ENCODE measurements at places on chromosomes 12 and 14.
A peak's percentile ranks its signal among the peaks of the same experiment; 100 is the strongest.

GRCh38 chr12:5624486-5625272, 192.8 kb downstream of the NTF3 start:
- DNase-seq = no peak

GRCh38 chr12:31406345-31406744, 80.4 kb upstream of the SINHCAF start:
- DNase-seq = no peak

- DNase-seq = no peak
Measured at GRCh38 chr12:62642486-62642885, 175.9 kb downstream of the MON2 start.

DNA sequence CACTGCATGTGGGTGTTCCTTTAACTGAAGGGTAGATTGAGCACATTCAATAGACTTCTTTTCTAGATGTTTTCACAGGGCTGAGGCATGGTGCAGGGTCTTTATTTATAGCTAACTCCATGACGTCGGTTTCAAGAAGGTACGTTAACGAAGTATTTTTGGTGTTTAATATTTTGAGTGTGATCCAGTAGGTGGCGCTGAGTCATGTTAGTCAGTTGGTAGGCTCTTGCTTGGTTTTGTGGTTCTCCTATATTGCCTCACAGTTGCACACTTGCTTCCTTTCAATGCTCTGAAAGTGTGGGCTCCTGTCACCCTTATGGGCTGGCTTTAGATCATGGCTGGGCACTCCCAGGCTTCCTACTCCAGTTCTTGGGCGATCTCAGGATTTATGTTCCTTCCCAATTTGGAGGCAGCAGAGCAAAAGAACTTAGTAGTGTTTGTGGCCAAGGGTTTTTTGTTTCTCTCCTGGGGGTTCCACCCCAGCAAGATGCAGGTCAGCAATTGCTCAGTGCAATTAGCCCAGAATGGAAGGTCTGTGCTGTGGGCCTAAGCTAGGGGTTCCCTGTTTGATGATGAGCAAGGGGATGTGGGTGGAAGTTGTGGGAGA, 471.6 kb upstream of the FOXG1 start:
- DNase-seq = peak; percentile 1

DNA sequence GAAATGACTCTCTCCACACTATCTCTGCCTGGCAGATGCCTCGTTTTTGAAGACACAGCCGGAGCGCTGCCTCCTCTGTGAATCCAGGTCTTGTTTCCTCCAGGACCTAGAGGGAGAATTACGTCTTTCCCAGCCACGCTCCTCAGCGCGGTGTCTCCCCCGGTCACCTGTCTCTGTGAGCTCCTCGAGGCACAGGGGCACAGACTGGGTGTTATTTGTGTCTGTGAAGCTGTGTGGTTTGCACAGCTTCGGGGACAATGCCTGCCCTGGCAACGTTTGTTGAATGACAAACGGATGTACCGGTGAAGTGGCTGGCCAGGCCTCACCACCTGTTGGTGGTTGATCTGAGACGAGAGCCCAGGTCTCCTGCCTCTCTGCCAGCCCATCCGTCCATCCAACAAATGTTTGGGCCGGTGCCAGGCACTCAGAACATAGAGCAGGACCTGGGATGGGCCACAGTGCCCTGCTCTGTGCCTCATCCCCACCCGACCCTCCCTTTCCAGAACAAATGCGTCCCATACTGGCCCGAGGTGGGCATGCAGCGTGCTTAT, 6.1 kb downstream of the PTPN6 start:
- DNase-seq = no peak

DNA sequence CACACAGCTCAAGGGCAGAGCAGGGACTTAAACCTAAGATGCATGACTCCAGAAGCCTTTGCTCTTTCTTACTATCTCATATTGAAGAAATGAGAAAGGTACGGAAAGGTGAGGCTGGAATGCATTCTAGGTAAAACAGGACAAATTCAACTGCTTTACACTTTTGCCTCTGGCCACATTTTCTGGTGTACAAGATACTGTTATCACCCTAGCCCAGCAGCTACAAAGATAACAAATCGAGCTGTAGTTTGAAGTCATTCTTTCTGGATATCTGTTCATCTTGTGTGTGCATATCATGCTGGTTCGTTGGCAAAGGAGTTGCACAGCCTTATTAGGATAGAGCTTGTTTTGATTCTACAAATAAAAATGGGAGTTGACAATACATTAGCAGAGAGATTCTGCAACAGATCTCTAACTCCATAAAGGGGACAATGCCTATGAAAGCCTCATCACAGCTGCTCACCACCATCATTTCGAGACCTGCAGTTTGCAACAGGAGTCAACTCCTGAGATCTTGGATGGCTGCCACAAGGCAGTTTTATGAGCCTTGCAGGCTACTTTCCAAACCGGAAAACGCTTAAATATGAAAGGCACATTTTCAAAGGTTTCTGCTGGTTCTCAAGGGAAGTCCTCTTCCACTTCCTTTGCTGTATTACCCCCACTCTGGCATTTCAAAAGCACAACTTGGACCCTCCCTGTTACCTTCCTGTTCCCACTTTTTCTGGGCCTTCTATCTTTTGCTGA, 64.9 kb downstream of the STXBP6 start:
- peak; percentile 25 for DNase-seq

DNA sequence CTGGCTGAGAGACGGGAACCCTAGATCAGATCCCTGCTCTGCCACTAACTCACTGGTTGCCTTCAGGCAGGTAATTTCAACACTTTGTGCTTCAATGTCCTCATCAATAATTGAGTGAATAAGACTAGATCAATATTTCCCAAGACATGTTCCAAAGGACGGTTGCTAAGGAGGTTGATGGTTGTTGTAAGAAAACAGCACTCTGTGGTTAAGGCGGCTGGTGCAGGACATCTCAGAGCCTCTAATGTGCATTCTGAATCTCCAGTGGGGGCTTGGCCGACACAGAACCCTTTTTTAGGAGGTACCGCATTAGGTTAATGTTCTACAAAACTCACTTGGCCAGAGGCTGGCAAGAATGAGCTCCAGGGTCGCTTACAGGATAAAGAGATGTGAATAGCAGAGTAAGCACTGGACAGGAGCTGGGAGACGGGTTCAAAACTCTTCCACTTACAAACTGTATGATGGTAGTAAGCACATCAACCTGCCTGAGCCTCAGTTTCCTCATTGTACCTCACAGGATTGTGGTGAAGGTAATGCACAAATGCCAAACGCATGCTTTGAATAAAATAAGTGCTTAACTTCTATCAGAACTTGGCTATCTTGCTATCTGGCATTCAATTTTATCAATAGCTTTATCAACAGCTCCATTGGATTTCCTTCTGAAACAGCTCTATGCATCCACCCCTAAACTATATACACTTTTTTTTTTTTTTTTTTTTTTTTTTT, 136.9 kb upstream of the PARP11 start:
- DNase-seq = no peak

GRCh38 chr12:64452559-64453329, 824 bp downstream of the TBK1 start:
- no peak for DNase-seq

GRCh38 chr12:110528277-110528839, 26.2 kb downstream of the RAD9B start:
- no peak for DNase-seq

DNA sequence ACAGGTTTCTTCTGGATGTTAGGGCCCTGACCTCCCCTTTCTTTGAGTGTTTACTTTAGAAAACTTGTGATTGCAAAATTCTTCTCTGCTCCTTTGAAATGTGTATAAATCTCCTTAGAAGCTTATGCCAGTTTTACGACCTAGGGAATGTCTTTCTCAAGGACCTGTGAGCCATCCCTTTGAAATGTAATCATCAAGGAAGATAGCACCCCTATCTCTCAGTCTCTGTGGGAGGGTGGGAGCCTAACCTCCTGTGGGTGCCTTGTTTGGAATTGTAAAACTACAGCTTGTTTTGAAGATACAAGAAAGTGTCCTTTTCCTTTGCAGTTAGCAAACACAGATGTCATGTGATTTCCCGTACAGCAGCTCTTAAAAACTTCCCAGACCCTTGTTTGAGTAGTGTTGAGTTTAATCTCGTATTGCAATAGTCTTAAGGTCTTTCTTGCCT, 3.3 kb downstream of the OR10AD1 start:
- no peak for DNase-seq

GRCh38 chr14:80867091-80867490, 74.4 kb downstream of the CEP128 start:
- DNase-seq = no peak

DNA sequence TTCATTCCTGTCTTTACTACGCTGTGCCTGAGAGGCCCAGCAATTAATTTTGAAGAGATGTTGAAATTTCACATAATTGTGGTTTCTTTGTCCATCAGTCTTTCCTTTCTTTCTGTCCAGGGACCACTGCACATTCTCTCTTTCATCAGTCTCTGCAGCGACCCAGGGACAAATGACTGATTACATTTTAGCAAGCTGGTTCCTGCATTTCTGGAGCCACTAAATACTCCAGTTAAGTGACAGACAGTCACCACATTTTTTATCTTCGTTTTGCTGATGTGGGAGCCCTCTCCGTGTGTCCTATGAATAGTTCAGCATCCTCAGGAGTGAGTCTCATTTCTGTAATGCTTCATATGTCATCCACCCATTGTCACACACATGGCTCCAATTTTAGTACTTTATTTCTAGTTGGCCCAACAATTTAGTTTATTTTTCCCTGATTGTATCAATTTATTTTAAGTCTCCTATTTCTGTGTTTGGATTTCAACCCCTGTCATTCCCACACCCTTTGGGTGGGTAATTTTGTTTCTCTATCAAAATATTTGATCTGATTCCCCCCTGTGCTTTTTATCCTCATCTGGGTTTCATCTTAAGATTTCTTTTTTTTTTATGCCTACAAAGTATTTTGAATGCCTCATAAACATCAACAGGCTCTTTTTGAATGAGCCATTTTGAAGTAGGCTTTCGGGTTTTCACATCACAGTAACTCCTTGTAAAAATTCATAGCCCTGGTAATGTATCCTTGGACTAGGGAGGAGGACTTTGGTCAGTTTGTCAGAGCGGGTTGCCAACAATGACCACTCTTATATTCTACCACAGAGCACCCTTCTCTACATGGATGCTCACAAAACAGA, 1196.5 kb downstream of the GALC start:
- no peak for DNase-seq

All from NCI-H2081 (cell line).